ENCODE measurements at places on chromosomes 2 and 18.
A peak's percentile ranks its signal among the peaks of the same experiment; 100 is the strongest.

DNA sequence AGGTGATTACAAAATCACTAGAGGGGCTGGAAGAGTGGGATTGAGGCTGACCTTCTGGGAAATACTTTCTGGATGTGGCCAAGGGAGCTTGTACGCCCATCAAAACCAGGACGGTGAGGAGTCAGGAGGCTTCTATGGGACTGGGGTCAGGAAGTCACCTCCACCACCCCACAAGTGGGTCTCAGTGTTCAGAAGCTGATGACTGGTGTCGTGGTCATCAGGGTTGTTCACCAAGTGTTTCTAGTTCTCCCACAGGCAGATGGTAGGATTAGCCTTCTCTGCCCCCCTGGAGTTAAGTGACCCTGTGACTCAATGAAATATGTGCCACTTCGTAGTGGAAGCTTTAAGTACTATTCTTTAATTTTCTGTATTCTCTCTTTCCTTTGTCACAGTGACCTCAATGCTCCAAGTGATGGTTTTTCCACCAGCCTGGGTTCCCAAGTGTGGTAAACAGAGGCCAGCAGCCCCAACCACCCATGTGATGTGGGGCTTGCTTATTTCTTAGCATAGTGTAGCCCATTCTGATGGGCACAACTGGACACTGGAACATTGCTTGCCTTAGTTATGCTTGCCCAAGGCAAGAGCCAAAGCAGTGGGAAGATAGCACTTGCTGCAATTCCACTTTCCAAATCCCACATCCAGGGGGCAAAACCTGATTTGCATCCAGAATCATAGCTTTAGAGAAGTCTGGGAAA lies 258.8 kb downstream of the CYP26B1 start:
- no peak for DNase-seq

- peak; percentile 14 for DNase-seq
These were observed 45.0 kb upstream of the ALPP start for GRCh38 chr2:232333361-232334135.

DNA sequence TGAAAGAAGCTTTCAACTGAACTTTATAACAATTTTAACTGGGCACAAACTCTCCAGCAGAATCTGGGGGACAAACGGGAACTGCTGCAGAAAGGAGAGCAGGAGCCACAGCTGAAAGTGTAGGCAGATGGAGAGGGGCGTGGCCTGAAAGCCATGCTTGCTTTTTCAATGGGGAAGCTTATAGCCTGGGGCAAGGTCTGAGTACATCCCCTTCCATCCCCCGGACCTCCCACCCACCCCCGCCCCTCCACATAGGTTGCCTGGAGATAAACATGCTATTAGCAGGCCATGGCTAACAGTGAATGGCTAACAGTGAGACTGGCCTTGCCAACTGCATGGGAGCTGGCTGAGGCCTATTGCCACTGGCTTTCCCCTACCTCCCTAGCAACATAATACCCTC lies 317.9 kb upstream of the TANK start:
- DNase-seq: no peak

DNA sequence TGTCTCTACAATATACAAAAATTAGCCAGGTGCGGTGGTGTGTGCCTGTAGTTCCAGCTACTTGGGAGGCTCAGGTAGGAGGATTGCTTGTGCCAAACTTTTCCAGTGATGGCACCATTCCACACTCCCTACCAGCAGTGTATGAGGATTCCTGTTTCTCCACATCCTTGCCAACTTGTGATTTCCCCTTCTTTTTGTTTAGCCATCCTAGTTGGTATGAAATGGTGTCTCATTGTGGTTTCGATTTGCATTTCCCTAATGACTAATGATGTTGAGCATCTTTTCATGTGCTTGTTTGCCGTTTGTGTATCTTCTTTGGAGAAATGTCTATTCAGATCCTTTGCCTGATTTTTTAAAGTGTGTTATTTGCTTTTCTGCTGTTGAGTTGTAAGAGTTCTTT lies 41.0 kb downstream of the EPB41L5 start:
- DNase-seq: no peak

- no peak for DNase-seq
These were observed 12.6 kb upstream of the KDSR start for GRCh38 chr18:63379639-63379962.

DNA sequence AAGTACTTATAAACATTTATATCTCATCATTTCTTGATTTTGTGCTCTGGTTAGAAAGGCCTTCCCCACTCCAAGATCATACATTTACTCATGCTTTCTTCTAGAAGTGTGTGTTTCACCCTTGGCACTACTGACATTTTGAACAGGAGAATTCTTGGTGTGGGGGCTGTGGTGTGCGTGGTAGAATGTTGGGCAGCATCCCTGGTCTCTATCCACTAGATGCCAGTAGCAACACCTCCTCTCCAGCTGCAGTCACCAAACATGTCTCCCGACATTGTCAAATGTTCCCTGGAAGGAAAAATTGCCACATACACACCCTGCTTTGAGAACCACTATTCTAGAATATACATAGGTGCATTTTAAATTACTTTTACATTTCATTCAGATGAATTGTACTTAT lies 8.7 kb upstream of the TGIF1 start:
- DNase-seq: no peak

GRCh38 chr2:26456440-26457250 lies 21.3 kb downstream of the OTOF start:
- no peak for DNase-seq

DNA sequence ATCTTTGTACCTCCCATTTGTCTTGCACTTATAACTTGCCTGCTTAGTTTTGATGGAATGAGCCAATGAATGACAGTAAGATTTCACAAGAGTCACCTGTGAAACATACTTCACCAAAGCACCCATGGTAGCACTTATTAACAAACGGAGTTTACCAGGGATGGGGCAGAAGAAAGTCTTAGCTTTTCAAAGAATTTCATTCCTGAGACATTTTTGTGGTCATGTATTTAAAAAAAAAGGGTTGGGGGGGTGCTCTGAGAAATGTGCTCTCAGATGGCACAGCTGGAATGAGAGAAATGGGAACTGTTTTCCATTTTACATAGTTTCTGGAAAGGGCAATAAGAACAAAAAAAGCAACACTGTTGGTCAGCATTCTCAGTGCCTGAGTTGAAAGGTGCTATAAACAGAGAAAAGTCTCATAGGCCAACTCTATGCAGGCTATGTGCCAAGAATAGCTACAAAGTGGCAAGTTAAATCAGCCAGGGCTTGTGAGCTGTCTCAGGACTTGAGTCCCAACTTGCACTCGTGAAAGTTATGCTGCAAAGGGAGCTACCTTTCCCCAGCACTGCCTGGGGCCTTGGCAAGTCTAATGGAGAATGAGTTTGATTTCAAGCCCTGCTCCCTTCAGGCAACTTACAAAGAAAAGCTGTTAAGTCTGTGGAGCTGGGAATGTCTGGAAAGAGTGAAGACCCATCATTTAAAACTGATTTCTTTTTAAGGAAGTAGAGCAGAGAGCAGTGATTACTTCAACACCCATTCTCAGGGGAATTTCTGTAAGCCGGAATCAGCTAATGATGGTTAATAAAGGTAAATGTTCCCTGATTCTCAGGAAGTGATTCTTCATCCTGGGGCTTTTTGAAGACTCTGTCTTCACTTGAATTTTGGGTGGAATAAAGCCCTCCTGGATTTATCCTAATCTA lies 170.6 kb downstream of the SLC8A1 start:
- no peak for DNase-seq

DNA sequence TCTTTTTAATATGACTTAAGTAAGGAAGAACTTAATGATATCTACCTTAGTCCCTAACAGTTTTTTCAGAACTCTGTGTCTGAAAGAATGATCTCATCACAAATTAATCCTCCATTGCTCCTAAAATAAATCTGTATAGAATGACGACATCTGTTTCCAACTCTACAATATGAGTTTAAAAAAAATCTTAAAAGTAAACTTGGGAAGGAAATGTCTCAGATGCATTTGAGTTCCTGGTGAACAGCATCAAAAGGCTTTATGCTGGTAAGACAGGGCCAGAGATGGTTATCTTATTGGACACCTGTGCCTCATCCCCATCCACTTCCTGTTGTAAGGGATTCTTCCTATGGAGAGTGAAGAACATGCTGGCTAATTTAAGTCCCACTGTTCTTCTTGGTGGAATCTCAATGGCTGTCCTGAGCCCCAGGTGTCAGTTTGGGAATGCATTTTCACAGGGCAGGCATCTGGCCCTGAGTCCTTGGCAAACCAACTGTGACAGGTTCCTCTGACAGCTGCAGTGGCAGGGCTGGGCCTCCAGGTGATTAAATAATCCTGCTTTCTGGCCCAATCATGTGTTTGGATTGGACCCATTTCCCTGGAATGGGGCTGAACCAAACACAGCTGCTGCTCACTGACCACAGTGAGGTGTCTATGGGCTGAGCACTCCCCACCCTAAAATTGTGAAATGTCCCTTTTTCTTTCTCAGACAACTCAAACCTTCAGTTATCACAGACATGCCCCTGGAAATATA lies 12.9 kb upstream of the NCKAP5 start:
- DNase-seq: no peak

GRCh38 chr2:201432621-201433393 lies 18.5 kb downstream of the TRAK2 start:
- DNase-seq: no peak

DNA sequence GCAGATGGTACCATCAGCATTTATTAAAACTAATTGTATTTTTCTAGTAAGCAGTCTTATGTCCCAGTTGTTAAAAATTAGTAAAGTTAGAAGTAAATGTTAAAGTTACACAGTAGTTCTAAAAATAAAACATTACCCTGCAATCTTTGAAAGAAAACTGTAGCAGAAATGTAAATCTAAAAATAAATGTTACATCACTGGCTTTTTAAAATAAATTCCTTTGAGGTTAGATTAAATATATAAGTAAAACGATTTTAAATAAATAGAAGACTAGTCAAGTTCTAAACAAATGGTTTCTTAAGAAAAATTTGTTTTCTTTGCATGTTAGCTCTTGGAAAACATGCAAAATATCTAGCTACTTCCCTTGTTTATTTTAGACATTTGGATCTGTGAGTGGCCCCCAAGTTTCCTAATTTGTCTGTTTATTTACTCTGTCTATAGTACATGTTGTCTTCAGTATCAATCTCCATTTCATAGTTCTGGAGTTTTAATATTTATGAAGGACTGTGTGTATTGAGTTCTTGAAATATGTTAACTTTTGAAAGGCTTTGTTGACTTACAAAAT lies 58.2 kb downstream of the GLS start:
- no peak for DNase-seq

GRCh38 chr18:79326413-79327198 lies 69.1 kb upstream of the NFATC1 start:
- no peak for DNase-seq

- no peak for DNase-seq
These were observed 577.4 kb downstream of the ZEB2 start for GRCh38 chr2:143942486-143942885.

DNA sequence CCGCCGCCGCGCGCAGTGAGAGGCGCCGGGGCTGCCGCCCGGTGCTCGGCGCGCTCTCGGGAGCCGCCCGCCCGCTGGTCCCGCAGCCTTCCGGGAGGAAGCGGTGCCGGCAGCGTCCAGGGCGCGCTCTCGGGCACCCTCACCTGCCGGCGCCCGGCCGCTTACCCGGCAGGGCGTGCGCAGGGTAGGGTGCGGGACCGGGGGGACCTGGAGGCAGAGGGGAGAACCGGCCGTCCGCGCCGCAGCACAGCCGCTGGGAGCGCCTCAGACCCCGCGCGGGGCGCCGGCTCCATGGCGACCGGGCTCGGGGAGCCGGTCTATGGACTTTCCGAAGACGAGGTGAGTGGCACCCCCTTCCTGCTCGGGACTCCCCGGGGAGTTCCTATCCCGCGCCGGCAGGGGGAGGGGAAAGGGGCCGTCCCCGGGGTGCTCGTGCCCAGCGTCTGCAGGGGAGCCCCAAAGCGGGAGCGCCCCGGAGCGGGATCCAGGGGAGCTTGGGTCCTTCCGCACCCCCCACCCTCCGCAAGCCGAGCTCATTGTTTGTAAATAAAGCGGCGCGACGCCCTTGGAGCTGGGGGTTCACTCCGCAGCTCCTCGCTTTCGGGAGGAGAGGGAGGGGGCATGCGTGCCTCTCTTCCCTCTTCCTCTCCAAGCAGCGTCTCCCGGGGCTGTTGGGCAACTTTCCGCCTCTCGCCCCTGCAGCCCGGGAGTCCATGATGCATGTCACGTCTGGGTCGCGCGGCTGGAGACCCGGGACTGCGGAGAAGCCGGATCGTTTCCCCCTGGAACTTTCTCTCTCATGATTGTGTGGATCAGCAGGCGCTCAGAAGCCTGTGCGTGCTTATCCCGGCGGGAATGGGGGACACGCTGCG lies 580 bp downstream of the NEDD4L start:
- peak; percentile 54 for DNase-seq

GRCh38 chr2:197889041-197889440 lies 84.6 kb downstream of the PLCL1 start:
- DNase-seq: no peak

GRCh38 chr2:15642815-15643500 lies 51.3 kb downstream of the DDX1 start:
- DNase-seq: no peak

- no peak for DNase-seq
These were observed 320.1 kb downstream of the CDH2 start for GRCh38 chr18:27856820-27857219.

GRCh38 chr2:27093430-27094352 lies 7.1 kb downstream of the KHK start:
- no peak for DNase-seq

DNA sequence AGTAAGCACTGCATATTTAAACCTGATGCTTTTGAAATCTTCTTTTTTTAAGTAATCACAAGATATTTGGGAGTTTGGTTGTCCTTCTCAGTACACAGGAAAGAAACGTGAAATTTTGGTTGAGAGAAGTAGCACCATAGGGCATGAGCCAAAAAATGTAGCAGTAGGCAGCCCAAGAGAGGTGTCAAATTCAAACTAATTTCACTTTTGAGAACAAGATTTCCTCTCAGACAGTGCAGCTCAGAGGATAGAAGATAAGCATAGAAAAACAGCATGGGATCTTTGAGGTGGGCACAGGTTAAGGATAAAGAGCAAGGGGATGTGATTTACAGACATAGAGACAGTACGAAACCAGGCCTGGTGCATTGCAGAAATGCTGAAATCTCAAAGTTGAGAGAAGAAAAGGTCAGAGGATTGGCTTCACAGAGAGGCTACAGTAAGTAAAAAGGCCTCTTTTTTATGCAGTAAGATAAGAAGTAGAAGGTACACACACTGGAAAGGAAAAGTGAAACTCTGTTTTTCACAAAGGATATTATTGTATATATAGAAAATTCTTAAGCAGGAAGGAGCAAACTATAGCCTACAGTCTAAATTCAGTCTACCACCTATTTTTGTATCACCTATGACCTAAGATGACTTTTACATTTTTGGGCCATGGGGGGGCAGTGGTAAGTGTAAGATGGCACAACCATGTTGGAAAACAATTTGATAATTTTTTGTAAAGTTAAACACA lies 89.8 kb downstream of the PKP4 start:
- DNase-seq: no peak

- no peak for DNase-seq
These were observed 90.5 kb downstream of the TMEM18 start for GRCh38 chr2:586641-587076.

Measured in activated CD8-positive, alpha-beta memory T cell treated with anti-CD3 and anti-CD28 coated beads, Interleukin-2, amount 50 U/mL, for 4 hours (primary cell).